ENCODE measurements at places on chromosomes 6 and 20. TPM values are rescaled to one million over a fixed set of nuclear protein-coding genes. Genes with fewer than 3 reads are reported as not detected.
A peak's percentile ranks its signal among the peaks of the same experiment; 100 is the strongest.

ZNF334 gene
- not detected for total RNA-seq

IL17A gene
- total RNA-seq: not detected

RSPH9 gene
- not detected for total RNA-seq

GTSF1L gene
- total RNA-seq: not detected

TREM1 gene
- total RNA-seq: 0.22 TPM

TFAP2A gene
- 24.3 TPM for total RNA-seq

PTCRA gene
- not detected for total RNA-seq

ZBTB24 gene
- 11.3 TPM for total RNA-seq

DNA sequence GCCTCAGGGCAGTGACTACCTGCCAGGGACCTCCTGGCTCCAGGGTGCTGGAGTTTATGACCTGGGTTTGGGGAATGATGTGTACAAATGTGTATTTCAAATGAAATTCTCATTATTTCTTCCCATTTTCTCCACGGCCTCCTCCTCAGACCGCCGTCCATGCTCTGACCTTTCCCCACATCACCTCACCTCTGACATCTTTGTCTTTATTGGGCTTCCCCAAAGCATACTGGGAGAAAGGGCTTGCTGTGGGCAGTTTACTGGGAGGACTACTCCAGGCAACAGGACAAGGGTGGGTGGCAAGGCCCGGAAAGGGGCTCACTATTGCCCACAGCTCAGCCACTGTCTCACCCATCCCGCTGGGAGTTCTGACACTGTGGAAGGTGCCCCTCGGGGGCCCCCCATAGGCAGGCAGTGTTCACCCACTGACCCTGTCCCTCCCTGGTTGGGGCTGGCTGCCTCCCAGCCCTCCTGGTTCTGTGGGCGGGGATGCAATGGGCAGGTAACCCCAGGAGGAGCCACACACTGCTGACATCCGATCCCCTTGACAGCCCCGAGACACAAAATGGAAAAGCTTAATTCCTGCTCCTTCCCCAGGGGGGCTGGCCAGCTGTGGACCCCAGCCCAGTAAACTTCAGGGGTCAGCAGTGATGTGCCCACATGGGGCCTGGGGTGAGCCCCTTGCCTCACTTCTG, 39.8 kb upstream of the CST7 start:
- no peak overlapping the region for H3K4me3 ChIP-seq
- H3K27ac ChIP-seq: no peak overlapping the region
- no peaks in the 10 kb centered on the region for H3K36me3 ChIP-seq
- H3K27me3 ChIP-seq: peaks cover 23% of the 10 kb centered on the region
- H3K4me1 ChIP-seq: no peaks in the 10 kb centered on the region

DNA sequence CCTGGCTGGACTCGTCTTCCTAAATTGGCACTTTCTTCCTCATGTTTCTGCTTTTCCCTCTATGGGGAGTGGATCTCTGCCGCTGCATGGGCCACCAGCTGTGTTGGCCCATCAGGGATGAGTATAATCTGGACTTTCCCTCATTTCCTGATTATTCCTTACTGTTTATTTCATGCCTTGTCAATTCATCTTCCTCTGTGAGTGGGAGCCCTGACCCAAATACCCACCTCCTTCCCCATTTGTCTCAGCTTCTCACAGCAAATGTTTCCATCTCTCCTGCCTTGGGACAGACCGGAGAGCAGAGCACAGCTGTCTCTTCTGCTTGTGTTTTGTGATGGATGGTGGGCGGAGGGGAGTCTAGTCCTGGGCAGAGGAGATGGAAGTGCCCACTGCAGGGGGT, 212.7 kb downstream of the UST start:
- H3K4me3 ChIP-seq: no peak overlapping the region
- H3K4me1 ChIP-seq: no peaks in the 10 kb centered on the region

DNA sequence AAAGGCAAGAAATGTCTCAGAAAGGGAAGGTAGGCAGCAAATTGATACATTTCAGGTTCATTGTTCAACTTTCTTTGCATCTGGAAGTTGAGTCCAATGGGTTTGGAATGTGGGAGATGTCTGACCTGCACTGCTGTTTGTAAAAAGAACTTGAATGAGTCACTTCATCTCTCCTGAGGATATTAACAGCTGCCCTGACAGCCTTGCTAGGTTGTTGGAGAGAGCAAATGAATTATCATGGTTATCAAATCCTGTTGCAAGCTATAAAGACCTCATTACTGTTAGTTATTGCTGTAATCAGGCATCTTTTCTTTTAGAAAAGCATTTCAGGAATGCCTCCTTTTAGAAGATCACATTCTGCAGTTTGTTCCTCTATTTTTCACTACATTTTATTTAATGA, 23.0 kb upstream of the FLRT3 start:
- no peak overlapping the region for H3K4me3 ChIP-seq
- DNase-seq: no peak
- no peaks in the 10 kb centered on the region for H3K36me3 ChIP-seq
- H3K27ac ChIP-seq: no peak overlapping the region
- no peaks in the 10 kb centered on the region for H3K4me1 ChIP-seq
- no peaks in the 10 kb centered on the region for H3K27me3 ChIP-seq

DNA sequence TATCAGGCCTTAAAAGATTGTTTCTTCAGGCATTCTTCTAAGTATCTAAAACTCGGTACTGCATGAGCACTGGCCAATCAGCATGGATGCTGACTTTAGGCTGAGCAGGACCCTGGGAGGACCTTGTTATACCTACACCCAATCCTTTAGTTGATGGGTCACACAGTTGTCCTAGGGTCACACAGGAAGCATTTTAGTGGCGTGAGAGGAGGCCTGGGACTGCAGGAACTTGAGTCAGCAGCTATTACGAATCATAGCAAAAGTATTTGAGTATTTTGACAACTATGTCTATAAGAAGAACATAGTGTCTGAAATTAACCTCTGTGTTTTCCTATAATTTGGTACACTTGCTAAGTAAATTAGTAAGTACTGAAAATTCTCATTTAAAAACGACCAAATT, 741.4 kb downstream of the HACE1 start:
- H3K27me3 ChIP-seq: no peaks in the 10 kb centered on the region
- peak; percentile 23 for DNase-seq
- H3K27ac ChIP-seq: no peak overlapping the region
- no peaks in the 10 kb centered on the region for H3K36me3 ChIP-seq

- H3K4me3 ChIP-seq: no peak overlapping the region
- H3K27ac ChIP-seq: no peak overlapping the region
- peaks cover 17% of the 10 kb centered on the region for H3K4me1 ChIP-seq
- no peaks in the 10 kb centered on the region for H3K36me3 ChIP-seq
- no peaks in the 10 kb centered on the region for H3K27me3 ChIP-seq
- DNase-seq: no peak
Observed at GRCh38 chr6:137870744-137871247, 3.7 kb downstream of the TNFAIP3 start.

- H3K27ac ChIP-seq: peak overlapping the region; percentile 77
- peaks cover 21% of the 10 kb centered on the region for H3K36me3 ChIP-seq
- DNase-seq: no peak
- H3K4me1 ChIP-seq: peaks cover 11% of the 10 kb centered on the region
- peak overlapping the region; percentile 83 for H3K4me3 ChIP-seq
- no peaks in the 10 kb centered on the region for H3K27me3 ChIP-seq
Observed at GRCh38 chr20:45890077-45890984, 677 bp downstream of the NEURL2 start.

DNA sequence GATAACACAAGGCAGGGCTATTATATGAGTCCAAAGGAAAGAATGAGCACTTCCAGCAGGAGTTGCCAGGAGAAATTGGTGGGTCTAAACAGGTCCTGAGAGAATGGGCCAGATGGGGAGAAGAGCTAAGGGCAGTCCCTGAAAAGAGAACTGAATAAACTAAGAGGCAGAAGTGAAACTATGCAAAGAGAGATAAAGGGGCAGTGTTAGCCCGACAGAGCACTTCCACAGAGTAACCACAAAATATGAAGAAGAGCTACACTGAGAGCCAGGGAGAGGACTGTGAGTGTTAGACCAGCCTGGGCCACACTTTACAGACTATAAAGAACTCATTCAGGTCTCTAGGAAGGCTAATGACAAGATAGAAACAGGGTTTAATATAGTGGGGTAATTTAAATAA, 43.8 kb downstream of the RALGAPA2 start:
- no peaks in the 10 kb centered on the region for H3K27me3 ChIP-seq
- no peaks in the 10 kb centered on the region for H3K36me3 ChIP-seq
- no peak overlapping the region for H3K4me3 ChIP-seq
- no peak for DNase-seq
- H3K27ac ChIP-seq: no peak overlapping the region

- H3K36me3 ChIP-seq: no peaks in the 10 kb centered on the region
- no peak overlapping the region for H3K27ac ChIP-seq
- peaks cover 11% of the 10 kb centered on the region for H3K4me1 ChIP-seq
- H3K27me3 ChIP-seq: no peaks in the 10 kb centered on the region
Observed at GRCh38 chr6:144292372-144292771, 7.2 kb downstream of the UTRN start.

DNA sequence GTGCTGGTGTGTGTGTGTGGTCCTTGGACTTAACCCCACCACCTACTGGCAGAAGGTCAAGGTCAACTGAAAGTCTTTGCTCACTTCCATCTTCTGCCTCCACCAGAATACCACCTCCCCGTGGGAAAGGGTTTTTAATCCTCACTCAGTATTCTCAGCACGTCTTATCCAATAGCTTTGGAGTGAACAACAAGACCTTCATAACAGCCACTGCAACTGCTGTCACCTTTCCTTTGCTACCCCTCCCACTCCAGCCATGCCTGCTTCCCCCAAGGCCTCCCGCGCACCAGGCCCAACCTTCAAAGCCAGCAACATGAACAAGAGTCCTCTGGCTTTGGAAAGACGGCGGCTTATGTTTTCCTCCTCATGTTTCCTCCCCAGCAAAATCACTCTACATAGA, 787 bp upstream of the BTN2A2 start:
- H3K27ac ChIP-seq: no peak overlapping the region
- no peaks in the 10 kb centered on the region for H3K36me3 ChIP-seq
- no peak for DNase-seq
- H3K4me3 ChIP-seq: no peak overlapping the region

DNA sequence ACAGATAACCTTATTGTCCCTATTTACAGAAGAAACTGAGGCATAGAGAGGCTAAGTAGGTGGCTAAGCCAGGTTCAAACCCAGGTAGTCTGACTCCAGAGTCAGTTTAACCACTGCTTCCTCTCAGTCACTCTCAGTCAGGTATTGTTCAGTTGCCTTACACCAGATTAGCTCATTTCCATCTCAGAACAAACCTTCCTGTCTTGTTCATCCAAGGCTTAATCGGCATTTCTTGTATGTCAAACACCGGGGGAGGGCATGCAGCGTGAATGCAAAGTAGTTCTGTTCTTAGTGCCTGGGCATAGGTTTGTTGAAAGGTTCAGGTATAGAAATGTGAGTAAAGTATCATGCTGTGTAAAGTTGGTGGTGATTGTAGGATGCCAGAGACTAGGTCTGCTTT, 51.7 kb downstream of the CTNNBL1 start:
- DNase-seq: no peak
- peaks cover 7% of the 10 kb centered on the region for H3K36me3 ChIP-seq
- H3K27ac ChIP-seq: no peak overlapping the region
- no peaks in the 10 kb centered on the region for H3K4me1 ChIP-seq
- no peaks in the 10 kb centered on the region for H3K27me3 ChIP-seq

- DNase-seq: no peak
- no peaks in the 10 kb centered on the region for H3K4me1 ChIP-seq
- no peak overlapping the region for H3K4me3 ChIP-seq
- H3K36me3 ChIP-seq: no peaks in the 10 kb centered on the region
Observed at GRCh38 chr20:12699374-12700228, 309.2 kb upstream of the SPTLC3 start.

GRCh38 chr20:50745634-50746137, 14.3 kb downstream of the PARD6B start:
- no peak for DNase-seq
- H3K36me3 ChIP-seq: peaks cover 16% of the 10 kb centered on the region
- no peak overlapping the region for H3K4me3 ChIP-seq

All from HCT116 (cell line).